ENCODE measurements at places on chromosomes 11 and 22.

DNA sequence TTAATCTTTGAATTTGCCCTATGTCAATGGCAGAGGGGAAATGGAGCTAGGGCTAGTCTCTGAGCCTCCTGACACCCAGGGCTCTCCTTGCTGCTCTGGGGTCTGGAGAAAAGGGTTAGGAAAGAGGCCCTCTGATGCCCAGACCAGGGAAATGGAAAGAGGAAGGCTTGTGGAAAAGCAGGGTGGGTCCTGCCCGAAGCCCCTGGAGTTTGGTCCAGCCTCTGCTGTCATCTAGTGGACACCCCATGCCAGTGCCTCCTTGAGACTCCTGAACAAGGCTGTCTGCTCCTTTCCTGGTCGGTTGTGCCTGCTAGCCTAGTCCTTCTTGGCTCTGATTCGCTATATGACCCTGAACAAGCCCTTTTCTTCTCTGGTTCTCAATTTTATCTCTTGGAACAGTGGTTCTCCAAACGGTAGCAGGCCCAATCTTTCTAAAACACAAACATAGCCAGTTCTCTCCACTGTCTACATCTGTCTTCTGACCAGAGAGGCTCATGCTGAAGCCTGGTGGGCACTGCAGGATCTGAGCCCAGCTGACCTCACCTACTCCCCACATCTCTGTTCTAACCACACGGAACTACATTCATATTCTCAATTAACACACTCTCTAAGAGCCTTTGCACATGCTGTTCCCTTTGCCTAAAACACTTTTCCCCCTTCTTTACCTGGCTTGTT, 8.8 kb upstream of the PLA2G3 start:
- DNase-seq = peak; percentile 80

DNA sequence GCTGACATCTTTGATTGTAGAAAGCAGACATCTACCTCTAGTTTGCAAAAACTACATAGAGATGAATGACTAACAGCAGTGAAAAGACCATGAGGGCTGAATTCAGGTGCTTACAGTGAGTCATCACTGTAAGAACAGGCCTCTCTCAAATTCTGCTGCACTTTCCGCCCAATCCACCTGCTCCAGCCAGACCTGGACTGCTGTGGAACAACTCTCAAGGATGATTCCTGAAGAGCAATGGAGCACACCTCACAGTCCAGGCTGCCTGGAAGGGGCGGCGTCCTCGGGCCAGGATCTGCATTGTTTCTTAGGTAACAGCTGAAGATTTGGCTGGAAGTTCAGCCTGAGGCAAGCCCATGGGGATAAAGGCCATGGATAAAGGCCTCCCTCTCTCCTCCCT, 15.1 kb downstream of the APOL2 start:
- no peak for DNase-seq

DNA sequence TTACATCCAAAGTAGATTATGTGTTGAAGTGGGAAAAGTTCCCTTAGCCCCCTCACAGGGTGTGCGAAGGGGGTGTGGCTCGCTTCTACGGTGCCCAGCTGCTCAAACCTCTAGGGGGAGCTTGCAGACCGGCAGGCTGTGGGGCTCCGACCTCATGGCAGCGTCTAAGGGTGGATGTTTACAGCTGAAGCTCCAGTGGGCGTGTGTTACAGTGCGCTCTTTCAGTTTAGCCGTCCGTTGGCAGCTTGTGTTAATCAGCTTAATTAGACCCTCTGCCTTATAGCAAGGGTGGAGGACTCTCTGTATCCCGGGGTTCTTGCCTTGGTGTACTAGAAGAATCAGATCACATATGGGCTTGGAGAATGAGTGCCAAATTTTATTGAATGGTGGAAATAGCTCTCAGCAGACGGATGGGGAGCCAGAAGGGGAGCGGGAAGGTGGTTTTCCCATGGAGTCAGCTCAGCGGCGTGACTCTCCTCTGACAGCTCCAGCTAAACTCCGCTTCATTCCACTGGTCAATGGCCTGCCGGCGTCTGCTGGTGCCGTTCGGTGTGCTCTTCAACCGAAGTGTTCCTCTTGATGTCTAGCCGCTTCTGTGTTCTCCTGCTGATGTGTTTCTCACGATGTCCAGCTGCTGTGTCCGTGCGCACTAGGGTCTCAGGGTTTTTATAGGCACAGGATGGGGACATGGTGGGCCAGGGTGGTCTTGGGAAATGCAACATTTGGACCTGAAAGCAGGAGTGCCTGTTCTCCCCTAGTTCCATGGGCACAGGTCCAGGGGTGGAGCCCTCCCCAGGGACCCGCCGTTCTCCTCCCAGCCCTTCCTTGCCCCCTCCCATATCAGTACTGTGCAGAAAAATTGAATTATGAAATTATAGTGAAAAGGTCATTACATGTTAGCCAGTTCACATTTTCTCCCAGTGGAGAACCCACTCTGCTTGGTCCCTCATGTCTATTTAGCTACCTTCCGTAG, 28.6 kb upstream of the OR10G7 start:
- DNase-seq = peak; percentile 53

- DNase-seq = peak; percentile 51
Measured at GRCh38 chr22:38753948-38754750, 1.6 kb downstream of the SUN2 start.

DNA sequence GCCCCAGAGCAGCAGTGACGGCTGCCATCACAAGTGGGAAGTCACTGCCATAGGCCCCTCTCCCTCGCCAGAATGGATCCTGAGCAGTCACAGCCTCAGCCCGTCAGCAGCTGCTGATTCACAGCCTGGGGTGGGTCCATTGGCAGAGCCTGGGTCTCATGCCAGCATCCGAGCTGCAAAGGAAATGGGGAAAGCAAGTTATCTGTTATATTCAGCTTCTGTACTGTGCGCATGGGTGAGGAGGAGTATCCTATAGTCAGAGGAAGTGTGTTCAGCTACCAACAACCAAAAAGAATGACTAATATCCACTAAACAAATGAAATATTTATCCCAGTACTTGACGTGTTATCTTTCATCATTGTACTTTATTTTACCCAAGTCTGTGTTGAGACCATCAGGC, 119.7 kb downstream of the RCN1 start:
- DNase-seq = peak; percentile 73

DNA sequence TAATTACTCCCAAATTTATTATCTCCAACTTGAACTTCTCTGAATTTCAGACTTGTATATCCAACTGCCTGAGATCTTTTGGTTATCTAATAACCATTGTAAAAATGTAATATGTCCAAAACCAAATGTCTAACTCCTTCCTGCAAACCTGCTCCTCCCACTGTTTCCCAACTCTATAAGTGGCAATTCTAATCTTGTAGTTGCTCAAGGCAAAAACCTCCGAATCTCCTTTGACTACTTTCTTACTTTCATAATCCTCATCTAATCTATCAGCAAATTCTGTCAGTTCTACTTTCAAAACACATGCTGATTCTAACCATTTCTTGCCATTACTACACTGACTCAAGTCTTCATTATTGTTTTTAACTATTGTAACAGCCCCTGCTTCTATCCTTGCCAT, 55.7 kb downstream of the FAM168A start:
- DNase-seq = no peak

DNA sequence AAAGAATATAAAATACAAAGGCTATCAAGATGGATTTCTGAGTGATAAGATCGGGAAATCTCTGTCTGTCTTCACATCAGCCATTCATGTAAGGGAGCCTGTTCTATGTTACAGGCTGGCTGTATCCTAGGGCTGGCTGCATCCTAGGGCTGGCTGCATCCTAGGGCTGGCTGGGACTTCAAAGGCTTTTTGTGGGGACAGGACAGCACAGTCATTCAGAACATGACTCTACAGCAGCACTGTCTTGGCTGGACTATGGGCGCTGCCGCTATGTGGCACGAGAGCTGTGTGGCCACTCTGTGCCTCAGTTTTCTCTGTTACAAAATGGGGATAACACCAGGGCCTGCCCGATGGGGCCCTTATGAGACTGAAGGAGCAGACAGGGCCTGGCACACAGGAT, 10.2 kb downstream of the ADAMTS8 start:
- DNase-seq = no peak

GRCh38 chr22:37284805-37285355, 2.6 kb downstream of the CYTH4 start:
- no peak for DNase-seq

DNA sequence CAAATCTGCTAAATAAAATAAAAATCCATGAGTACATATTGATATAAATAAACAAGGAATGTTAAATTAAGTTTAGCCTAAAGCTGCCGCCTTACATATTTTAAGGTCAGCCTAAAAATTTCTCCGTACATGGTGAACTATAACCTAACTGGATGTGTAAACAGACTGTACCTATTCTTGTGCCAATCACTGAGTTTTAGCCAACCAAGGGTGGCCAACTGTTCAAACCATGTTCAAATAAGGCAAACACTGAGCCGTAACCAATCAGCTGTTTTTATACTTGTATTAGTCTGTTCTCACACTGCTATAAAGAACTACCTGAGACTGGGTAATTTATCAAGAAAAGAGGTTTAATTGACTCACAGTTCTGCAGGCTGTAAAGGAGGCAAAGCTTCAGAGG, 8.6 kb upstream of the QSER1 start:
- no peak for DNase-seq

- peak; percentile 88 for DNase-seq
Measured at GRCh38 chr22:27213294-27213693, 555.9 kb downstream of the MIAT start.
